ENCODE measurements at places on chromosomes 3 and 15. TPM values are rescaled to one million over a fixed set of nuclear protein-coding genes. Genes with fewer than 3 reads are reported as not detected.

The CCDC39 gene
- total RNA-seq, result not detected

The GOLGA8T gene
- 0.28 TPM for total RNA-seq

The RHOV gene
- total RNA-seq, result not detected

The NUP210 gene
- total RNA-seq, result 0.38 TPM

The CELSR3 gene
- 0.85 TPM for total RNA-seq

The MUC20 gene
- 0.38 TPM for total RNA-seq

The CCDC54 gene
- total RNA-seq, result not detected

The GOLGA6L7 gene
- total RNA-seq, result not detected

The GABPB1 gene
- 51.3 TPM for total RNA-seq

The VWA5B2 gene
- total RNA-seq, result not detected

The DNAH12 gene
- 0.28 TPM for total RNA-seq

The GADL1 gene
- under 0.01 TPM for total RNA-seq

The TJP1 gene
- total RNA-seq, result 40.6 TPM

The ESYT3 gene
- 0.19 TPM for total RNA-seq

The SH2D7 gene
- not detected for total RNA-seq

The RARB gene
- 52.7 TPM for total RNA-seq

The C3orf20 gene
- under 0.01 TPM for total RNA-seq

The TIMP4 gene
- total RNA-seq, result 2.3 TPM

The TRAT1 gene
- not detected for total RNA-seq

The ARHGEF26 gene
- 1.1 TPM for total RNA-seq

The MUC13 gene
- total RNA-seq, result not detected

Measured in regular cardiac myocyte (primary cell).